ENCODE measurements at places on chromosomes 5 and 9.

GRCh38 chr9:68872026-68872501 is 141.8 kb downstream of the PRKACG start:
- no peak for DNase-seq

DNA sequence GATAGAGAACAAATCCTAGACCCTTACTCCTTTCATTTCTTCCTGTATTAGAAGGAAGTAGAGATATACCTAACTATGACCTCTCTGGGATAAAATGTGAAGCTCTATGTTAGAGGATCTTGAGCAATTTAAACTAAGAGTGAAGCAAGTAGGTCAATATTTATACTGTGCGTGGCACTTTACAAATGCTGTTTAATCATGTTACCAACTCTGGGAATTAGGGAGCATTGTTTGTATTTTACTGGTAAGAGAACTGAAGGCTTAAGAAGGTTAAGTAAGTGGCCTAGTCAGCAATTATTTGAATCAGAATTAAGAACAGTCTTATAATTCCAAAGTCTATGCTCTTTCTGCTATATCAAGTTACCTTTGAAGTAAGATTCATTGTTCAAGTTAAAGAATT is 12.0 kb downstream of the TNC start:
- no peak for DNase-seq

GRCh38 chr9:122814545-122814944 is 13.8 kb downstream of the PDCL start:
- no peak for DNase-seq

- no peak for DNase-seq
Measured at GRCh38 chr5:40962207-40962955, 53.1 kb downstream of the C7 start.

- no peak for DNase-seq
Measured at GRCh38 chr5:81183811-81184748, 49.0 kb upstream of the CKMT2 start.

- no peak for DNase-seq
Measured at GRCh38 chr9:33908749-33909148, 91.8 kb downstream of the UBE2R2 start.

DNA sequence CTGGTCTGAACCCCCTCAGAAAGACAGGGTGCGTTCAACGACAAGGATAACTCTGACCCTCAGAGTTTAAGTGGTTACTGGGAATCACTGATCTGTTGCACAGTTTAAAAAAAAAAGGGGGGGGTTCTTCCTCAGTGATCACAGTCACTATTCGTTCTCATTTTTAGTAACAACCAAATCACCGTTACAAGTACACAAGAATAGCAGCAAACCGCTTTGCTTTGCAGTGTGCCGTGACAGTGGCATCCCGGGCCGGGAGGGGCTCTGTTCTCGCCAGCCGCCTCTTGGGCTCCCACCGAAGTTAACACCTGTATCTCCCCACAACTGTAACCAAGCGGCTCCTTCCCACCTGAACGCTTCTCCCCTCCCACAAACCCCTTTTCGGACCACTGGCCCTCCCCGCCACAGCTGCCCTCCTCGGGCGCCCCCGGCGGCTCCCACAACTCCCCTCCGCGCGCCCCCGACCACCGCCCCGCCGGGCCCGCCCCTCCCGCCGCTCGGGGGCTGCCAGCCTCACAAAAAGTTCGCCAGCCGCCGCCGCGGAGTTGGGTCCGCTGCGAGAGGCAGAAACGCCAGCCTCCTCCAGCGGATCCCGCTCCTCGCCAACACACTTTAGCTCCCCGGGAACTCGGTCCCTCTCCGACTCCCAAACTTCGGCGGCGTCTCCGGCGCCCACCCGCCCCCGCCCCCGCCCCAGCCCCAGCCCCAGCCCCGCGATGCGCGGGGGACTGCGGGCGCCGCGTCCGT is 1.2 kb downstream of the SSBP2 start:
- DNase-seq: peak; percentile 44

DNA sequence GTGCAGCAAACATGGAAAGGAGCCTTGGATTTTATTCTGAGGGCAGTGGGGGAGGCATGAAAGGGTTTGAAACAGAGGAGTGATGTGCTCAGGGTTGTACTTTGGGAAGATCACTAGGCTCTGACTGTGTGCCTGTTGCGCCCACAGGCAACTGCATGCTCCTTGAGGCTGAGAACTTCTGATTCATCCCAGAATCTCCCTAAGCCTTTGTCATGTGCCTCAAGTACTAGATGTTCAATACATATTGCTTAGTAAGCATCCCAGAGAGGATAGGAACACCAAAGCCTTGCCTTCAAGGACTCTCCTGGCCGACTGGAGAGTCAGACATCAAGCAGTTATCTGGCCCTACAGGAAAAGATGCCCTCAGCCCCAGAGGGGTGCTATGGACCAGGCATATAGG is 54.1 kb downstream of the ARHGEF37 start:
- no peak for DNase-seq

DNA sequence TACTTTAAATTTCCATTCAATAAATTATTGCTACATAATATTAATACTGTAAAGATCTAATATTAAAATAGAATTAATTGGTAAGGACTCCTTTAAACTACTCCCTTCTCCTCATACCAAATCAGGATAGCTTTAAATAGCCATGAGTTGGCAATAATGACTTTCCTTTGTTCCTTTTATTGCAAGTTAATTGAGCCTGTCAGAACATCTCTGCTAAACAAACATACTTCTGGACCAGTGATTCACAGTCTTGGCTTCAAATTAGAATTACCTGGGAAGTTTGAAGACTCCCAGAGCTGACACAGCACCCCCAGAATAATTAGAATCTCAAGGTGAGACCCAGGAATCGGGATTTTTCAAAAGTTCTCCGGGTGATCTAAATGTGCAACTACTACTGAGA is 18.7 kb downstream of the C5orf58 start:
- DNase-seq: no peak

DNA sequence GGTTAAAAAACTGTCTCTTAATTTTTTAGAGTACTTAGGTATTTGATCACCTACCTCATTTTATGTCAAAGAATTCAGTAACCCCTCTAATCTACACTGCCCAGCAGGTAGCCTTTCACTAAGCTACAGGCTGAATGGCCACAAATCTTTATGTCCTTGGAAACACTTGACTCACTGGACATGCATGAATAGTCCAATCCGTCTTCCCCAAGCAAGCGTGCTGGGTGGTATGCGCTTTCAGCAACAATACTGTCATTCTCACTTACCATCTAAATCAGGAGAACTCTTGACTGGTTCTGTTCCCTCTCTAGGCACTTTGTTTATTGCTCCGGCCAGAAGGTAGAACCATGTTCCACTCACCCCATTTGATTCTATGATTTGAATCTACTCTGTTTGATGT is 73.1 kb downstream of the TRPM3 start:
- no peak for DNase-seq

Data from Calu3 (cell line).